NK-92 treated with Interleukin-12 subunit alpha and Interleukin-12 subunit beta, amount 100 ng/mL, for 24 hours (cell line): ENCODE measurements at places on chromosomes 2 and 18.

DNA sequence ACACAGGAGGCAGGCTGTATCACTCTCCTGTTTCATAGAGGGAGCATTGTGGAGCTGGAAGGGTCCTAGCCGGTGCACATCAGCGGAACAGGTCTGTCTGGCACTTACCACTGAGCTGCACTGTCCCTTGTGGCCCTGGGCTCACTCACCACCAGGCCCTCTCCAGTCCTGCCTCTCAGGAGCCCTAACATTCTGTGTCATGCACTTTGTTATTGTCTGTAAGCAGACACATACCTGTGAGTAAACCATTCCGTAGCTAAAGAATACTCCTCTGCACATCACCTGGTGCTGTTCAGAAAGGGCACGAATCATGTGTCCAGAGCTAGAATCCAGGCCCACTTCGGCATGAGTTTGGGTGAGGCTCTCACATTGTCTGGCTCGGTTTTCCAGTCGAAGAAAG, 93.6 kb downstream of the CRIM1 start:
- no peak for DNase-seq

GRCh38 chr2:166240387-166241313, 112.8 kb upstream of the SCN1A start:
- no peak for DNase-seq

GRCh38 chr2:68411397-68412126, 46.5 kb downstream of the PLEK start:
- DNase-seq, result no peak

- no peak for DNase-seq
Measured at GRCh38 chr2:203453858-203454451, 81.1 kb downstream of the RAPH1 start.

DNA sequence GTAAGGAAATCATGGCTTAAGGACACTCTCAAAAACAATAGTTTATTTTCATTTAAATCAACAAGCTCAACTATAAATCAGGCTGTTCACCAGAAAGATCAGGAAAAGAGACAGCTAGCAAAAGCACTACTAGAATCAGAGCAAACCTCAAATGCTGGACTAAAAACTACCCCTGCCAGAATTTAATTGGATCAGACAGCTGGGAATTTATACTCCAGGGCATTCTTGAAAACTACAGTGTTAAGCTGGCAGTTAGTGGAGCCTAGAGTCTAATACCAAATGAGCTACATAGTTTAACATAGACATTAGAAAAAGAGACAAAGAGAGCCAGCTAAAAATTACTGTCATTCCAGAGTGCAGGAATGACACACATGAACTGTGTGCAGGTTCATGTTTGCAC, 1016.4 kb upstream of the CRIM1 start:
- DNase-seq, result no peak

DNA sequence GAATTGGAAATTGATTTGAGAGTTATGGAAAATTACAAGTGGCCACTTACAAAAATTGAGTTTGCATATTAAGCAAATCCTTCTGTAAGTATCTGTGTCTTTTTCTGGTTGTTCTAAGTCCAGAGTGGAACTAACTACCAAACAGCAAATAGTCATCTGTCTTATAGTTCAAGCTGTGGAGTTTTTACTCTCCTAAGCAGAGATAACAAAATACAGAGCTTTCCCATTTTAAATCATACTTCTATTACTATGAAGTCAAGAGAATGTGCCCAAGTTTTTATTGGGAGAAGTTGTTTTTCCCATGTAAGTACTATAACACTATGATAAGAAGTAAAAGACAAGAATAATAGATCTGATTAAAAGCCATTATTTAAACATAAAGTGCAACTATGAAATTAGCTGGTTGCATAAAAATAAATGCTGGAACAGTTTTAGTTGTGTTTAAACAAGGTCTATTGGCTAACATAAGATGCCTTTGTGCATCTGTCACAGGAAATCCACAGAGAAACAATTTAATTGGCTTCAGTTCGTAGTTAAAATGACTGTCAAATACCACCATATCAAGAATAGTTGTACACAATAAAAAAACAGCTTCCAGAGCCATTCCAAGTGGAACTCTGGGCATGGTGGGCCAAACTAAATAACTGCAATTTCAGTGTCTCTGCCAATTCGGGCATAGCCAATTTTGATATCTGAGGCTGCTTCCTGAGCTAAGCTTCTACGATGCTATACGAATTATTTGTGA, 1467.4 kb upstream of the NXPH2 start:
- DNase-seq, result no peak

DNA sequence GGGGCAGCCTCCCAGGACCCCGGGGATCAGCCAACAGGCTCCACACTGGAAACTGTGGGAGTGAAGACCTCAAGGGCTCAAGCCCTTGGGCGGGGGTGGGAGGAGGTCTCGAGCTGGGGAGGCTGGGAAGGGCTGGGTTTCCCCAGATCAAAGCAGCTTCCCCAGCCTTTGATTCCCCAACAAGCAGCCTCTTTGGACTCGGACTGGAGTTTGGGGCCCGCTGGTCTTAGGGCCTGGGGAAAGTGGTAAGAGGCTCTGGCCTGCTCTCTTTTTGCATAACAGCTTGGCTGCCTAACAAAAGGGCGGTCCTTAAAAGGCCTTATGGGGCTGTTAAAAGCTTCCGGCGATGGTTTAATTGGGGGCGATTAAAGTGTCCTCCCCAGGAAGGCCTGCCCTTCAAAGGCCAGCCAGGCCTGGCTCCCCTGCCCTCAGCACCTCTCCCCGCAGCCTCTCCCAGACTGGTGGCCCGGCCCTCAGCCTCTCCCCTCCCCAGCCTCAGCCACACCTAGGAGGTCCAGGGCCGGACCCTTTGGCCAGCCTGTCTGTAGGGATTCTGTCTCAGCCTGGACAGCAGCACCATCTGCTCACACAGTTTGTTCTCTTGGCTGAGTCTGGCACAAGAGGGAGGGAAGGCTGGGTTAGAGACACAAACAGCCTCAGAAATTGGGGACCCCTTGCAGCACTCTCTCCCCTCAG, 39.6 kb downstream of the ZFP36L2 start:
- no peak for DNase-seq

- DNase-seq, result no peak
Measured at GRCh38 chr2:180463608-180464007, 456.5 kb upstream of the CWC22 start.

- no peak for DNase-seq
Measured at GRCh38 chr18:34631093-34631966, 78.8 kb upstream of the DTNA start.

GRCh38 chr2:134507697-134508096, 211.1 kb downstream of the TMEM163 start:
- DNase-seq, result no peak

DNA sequence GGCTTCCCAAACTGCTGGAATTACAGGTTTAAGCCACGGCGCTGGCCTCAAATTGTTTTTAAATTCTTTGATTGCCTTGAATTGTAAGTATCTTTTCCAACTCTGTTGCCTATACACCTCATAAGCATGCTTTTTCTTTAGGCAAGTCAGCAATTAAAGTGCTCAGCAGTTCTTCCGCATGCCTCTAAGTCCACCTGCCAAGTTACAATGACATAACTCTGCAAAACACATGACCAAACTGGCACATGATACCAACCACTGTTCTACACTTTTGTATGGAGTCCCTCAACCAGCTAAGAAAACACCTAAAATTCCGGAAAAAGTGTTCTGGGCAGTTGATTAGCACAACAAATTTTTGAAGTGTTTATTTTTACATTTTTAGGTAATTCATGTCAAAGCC, 5.1 kb downstream of the TXNL4A start:
- no peak for DNase-seq

GRCh38 chr2:16112972-16113560, 172.7 kb downstream of the MYCN start:
- DNase-seq, result no peak

DNA sequence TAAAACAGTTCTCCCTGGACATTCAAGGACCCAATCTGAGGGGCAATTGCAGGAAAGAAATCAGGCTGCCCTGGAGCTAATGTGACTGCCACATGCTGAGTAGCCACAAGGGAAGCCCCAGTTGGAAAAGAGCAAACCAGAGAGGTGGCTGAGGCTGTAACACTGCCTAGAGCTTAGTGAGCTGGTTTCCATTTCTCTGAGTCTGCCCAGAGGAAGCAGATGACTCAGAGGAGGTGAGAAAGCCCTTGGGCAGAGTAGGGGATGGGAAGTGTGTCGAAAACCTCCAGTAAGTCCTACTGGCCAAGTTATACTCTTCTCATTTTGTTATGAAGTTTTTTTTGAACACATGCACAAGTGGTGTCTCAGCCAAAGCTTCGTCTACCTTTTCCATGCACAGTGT, 753.0 kb downstream of the CNTNAP5 start:
- no peak for DNase-seq

DNA sequence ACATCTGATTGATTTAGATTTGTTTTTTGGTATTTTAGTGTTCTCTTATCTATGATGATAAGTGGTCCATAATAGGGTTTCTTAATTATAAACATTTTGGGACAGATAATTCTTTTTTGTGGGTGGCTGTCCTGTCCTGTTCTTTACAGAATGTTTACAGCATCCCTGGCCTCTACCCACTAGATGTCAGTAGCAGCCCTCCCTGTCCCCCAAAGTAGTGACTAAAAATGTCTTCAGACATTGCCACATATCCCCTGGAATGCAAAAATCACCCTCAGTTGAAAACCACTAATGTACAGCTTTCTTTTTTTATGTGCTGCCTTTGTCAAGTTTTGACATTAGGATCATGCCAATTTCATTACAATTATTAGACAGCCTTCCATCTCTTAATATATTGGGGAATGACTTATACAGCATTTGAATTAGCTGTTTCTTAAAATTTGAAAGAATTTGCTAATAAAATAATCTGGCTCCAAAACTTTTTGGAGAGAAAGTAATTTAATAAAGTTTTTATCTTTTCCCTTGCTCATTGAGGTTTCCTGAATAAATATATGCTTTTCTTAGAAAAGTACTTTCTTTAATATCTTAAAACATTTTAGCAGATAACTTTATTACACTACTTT, 19.5 kb downstream of the WIPF1 start:
- DNase-seq, result peak; percentile 30

DNA sequence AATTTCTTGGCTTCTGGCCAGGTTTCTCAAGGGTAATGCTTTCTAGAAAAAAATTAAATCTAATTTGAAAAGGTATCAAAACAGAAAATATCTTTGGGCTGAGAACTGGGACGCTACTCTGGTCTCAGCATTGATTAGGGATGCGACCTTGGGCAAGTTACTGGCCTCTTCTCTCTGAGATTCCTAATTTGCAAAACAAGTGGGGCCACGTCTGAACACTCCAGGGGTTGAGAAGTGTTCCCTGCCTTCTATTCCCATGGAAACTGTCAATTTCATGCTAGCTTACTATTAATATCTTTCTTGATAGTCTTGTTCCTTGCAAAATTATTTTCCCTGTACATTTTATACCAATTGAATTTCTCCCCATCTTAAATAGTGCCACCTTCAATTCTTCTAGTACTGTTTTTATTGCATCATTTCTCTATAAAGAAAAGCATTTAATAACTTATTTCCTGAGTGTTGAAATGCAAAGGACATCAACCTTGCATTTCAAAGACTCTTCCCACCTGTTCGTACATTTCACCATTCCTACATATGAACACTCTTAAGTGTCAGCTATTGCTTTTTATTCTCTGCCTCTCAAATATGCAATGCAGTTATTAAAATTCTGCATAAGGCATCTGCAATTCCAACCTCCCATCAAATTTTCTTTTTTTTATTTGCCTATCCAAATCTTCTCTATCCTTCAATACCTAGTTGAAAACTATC, 118.3 kb upstream of the DSEL start:
- DNase-seq, result no peak

- DNase-seq, result no peak
Measured at GRCh38 chr2:17540813-17541530, 476 bp downstream of the VSNL1 start.

DNA sequence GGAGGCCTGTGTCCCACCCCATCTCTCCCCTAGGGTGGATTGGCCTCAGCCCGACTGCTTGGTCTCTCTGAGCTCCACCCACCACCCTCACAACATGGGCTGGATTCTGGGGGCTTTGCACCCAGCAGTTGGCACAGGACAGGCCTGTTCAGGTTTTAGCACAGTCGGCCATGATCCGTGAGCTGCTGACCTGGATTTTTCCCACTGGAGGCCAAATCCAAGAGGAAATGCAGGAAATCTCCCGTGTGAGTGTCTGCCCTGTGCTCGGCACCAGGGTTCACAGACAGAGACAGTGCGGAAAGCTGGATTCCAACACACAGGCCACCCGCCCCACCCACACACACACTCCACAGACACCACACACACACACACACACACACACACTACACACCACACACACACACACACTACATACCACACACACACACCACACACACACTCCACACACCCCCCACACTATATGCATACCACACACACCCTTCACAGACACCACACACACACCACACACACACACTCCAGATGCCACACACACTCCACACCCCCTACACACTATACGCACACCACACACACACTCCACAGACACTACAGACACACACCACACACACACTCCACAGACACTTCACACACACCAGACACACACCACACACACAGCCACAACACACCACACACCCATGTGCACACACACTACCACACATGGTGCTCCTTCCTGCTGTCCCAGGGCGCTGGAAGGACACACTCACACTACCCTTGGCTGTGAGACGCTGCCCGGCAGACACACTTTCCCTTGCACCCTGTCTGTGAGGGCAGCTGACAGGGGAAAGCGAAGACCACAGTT, 14.1 kb downstream of the MBP start:
- DNase-seq, result no peak

DNA sequence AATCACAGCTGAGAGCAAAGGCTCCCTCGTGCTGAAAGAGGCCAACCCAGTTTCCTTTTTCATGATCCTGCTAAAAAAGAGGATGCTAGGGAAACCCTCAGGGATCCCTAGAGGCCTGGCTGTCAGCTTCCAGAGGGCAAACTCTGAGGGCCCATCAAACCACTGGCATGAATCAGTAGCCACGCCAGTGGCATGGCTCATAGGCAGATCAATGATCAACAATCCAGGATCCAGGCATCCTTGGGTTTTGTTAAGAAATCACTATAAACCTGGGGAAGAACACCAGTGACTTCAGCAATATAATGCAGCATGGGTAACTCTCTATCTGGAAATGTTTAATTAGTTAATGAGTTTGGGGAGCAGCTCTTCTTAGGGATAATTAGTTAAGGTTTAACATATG, 286.5 kb downstream of the C1D start:
- DNase-seq, result no peak

- no peak for DNase-seq
Measured at GRCh38 chr2:52918551-52918950, 849.1 kb upstream of the CHAC2 start.

DNA sequence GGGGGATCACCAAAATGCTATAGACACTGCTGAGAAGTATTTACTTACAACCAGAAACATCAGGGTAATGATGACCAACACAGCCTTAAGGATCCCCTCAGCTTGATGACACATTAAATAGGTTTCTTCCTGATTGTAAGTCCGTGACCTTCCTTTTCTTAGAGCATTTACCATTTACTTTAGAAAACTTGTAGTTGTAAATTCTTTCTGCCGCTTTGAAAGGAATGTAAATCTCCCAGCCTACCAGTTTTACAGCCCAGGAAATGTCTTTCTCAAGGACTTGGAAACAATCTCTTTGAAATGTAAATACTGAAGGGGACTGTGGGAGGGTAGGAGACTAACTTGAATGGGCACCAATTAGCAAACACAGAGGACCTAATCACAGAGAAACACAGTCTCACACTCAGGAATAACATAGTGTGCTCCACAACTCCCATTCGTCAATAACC, 278.6 kb downstream of the DSC3 start:
- DNase-seq, result no peak

- no peak for DNase-seq
Measured at GRCh38 chr2:119293254-119293653, 69.6 kb downstream of the STEAP3 start.

GRCh38 chr2:48417856-48418838, 111.8 kb upstream of the STON1 start:
- no peak for DNase-seq

- DNase-seq, result no peak
Measured at GRCh38 chr18:24026457-24026856, 11.9 kb downstream of the TTC39C start.
